ENCODE measurements at places on chromosomes 4 and X. TPM values are rescaled to one million over a fixed set of nuclear protein-coding genes. Genes with fewer than 3 reads are reported as not detected.

- DNase-seq = no peak
Observed at GRCh38 chrX:3370656-3371055, 24.2 kb upstream of the MXRA5 start.

GRCh38 chr4:171542640-171543039 lies 270.6 kb upstream of the GALNTL6 start:
- no peak for DNase-seq

The CLCN4 gene
- 48.7 TPM for total RNA-seq

The PCDH19 gene
- total RNA-seq = 0.40 TPM

The ARMCX2 gene
- total RNA-seq = 12.9 TPM

- DNase-seq = no peak
Observed at GRCh38 chr4:6772223-6772928, 10.2 kb upstream of the KIAA0232 start.

The AWAT2 gene
- total RNA-seq = not detected

- no peak for DNase-seq
Observed at GRCh38 chr4:127084666-127085065, 548.1 kb upstream of the INTU start.

The FDCSP gene
- total RNA-seq = not detected

DNA sequence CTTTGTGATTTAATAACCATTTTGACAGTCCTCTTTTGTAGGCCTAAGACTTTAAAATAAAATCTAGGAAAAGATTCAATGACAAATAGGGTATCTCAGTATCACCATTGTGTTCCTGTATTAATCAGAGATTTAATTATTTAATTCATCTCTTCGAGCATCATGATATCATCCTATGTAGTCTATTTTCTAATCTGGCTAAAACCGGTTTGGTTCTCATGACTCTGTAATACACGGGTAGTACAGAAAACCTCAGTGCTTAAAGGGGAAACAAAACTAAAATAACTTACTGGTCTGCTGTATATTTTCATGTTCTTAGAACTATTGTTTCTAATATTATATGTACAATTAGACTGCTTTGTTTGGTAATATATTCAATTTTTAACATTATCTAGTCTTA lies 23.7 kb upstream of the FBXW7 start:
- no peak for DNase-seq

The CORIN gene
- not detected for total RNA-seq

DNA sequence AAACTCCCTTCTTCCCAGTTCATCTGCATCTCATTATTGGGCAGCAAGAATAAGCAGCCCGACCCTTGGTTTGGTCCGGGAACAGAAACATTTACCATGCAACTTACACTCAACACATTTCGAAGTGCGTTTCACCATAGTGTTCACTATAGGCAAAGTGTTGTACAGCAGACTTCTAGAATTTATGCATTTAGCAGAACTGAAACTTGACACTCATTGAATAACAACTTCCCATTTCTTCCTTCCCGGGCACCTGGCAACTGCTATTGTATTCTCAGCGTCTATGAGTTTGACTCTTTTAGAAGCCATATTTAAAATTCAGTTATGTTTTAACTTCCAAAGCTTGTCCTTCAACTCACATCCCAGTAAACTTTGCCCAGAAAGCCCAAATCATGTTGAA lies 840.6 kb downstream of the NLGN4X start:
- no peak for DNase-seq

The CNKSR2 gene
- 0.11 TPM for total RNA-seq

The HHIP gene
- 0.16 TPM for total RNA-seq

Measured in psoas muscle (tissue), 8 donors.